ENCODE measurements at places on chromosomes 5 and 9.

DNA sequence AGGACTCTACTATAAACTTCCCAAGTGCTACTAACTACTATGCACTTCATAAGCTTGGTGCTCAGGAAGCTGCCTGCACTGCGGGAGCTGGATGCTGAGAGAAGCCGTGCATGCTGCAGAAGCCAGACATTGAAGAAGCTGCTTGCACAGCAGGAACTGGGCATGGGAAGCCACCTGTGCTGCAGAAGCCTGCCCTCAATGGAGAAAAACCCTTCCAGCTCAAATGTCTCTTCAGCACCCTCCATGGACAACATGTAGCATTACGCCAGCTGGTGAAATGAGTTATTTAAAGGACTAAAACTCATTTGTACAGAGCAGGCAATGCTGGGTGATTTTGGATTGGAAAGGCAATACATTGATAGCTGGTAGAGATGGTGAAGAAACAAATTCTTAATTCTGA, 247.2 kb downstream of the KIF4B start:
- DNase-seq: no peak

- no peak for DNase-seq
Observed at GRCh38 chr5:61177070-61177469, 14.8 kb upstream of the SMIM15 start.

GRCh38 chr9:103649086-103649485, 445.0 kb upstream of the SMC2 start:
- DNase-seq: no peak

- DNase-seq: no peak
Observed at GRCh38 chr5:159913501-159913900, 2.8 kb upstream of the ADRA1B start.

DNA sequence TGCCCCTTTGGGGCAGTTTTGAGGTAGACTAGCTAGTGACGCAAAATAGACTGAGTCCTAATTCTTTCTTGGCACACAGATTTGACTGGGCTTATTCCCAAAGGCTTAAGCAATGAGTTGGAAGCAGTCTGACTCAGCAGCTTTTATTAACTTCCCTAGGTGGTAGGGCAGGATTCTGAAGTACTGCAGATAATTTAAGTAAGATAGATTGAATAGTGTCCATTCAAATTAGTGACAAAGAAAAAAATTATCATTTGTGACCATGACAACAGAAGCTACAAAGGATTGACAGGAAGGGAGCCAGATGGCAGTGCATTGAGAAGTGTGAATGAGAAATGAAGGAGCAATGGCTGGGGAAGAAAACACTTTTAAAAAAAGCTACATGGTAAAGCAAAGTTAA, 649.4 kb downstream of the CDH9 start:
- no peak for DNase-seq

DNA sequence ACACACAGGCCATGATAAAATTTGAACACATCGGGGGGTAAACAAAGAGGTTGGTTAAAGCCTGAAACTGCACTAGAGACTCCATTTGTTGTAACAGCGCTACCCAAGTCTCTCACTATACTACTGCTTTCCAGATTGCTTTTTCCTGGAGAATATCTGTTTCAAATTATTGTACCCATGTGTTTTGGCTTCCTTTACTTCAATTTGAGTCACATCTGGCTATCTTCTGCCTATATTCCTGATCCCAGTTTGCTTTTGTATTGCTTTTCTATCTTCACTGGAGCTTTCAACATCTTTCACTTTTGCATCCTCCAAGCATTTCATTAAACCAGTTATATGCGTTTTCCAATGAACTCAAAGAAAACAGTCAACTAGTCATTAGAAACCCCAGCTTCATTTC, 404.7 kb downstream of the MLLT3 start:
- no peak for DNase-seq

DNA sequence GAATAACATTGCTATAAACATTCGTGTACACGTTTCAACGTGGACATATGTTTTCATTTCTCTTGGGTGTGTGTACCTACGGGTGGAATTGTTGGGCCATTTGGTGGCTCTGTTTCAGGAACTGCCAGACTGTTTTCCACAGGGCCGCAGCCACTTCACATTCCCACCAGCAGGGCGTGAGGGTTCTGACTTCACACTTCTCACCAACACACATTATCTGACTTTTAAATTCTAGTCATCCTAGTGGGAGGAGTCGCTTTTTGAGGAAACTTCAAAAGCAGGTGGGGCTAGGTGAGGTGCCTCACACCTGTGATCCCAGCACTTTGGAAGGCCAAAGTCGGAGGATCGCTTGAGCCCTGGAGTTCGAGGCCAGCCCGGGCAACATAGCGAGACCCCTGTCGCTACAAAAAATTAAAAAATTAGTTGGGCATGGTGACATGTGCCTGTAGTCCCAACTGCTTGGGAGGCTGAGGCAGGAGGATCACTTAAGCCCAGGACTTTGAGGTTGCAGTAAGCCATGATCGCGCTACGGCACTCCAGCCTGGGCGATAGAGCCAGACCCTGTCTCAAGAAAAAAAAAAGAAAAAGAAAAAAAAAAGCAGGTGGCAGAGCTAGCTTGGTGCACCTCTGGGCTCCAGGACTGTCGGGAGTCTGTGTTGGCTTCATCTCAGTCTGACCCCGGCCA, 28.5 kb downstream of the TSPAN17 start:
- DNase-seq: no peak

GRCh38 chr5:151700820-151701219, 14.1 kb upstream of the SPARC start:
- peak; percentile 37 for DNase-seq

GRCh38 chr5:160333721-160334120, 21.4 kb upstream of the CCNJL start:
- DNase-seq: no peak

GRCh38 chr5:158519433-158520021, 580.2 kb downstream of the EBF1 start:
- no peak for DNase-seq

DNA sequence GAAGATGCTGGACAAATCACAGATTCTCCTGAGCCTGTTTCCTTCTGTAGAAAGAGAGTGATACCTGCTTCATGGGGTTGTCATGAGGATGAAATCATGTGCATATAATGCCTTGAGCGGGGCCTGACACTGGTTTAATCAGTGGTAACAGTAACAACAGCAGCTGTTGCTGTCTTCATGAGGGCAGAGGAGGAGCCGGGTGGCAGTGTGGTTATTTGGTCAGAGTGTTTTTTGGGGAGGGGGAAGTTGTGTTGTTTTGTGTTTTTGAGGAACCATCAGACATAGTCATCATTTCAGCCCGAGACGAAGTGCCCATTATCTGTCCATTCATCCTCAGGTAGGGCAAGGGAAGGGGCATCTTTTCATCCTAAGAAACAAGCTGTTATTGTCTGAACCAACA, 44.0 kb downstream of the NEURL1B start:
- no peak for DNase-seq

DNA sequence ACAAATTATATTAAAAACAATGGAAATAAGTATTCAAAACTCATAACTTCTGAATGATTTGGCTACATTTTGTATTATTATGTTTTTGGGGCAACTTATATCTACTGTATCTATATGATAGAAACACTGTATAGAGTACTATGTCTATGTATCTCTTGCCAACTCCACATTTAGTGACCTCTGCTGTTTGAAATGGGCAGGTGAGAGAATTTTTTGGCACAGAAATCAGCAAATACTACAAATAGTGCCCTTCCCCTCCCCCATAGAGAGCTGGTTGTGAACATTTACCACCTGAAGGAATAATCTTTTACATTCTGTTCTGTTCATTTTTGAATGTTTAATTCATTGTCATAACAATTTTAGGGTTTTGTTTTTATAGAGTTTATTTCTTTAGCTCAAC, 545.3 kb downstream of the PDE4D start:
- DNase-seq: no peak

DNA sequence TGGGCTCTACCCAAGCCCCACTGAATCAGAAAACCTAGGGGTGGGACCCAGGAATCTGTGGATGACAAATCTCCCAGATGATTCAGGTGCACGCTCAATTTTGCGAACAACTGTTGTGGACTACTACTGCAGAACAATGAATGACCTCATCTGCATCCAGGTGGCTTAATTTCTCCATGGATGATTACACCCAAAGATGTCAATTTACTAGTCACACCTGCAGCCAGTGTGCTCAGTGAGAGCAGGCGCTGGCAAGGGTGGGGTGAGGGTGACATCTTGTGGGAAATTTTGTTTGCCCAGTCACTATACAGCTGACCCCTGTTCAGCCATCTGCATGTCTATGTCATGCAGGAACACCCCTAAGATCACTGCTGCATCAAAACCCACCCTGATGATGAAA, 118.2 kb downstream of the ENTREP1 start:
- DNase-seq: peak; percentile 72

- DNase-seq: no peak
Observed at GRCh38 chr9:15572200-15572770, 19.4 kb downstream of the CCDC171 start.

All from NCI-H526 (cell line).